Nephron progenitor cell (in vitro differentiated cells): ENCODE measurements at places on chromosomes 4 and X.

DNA sequence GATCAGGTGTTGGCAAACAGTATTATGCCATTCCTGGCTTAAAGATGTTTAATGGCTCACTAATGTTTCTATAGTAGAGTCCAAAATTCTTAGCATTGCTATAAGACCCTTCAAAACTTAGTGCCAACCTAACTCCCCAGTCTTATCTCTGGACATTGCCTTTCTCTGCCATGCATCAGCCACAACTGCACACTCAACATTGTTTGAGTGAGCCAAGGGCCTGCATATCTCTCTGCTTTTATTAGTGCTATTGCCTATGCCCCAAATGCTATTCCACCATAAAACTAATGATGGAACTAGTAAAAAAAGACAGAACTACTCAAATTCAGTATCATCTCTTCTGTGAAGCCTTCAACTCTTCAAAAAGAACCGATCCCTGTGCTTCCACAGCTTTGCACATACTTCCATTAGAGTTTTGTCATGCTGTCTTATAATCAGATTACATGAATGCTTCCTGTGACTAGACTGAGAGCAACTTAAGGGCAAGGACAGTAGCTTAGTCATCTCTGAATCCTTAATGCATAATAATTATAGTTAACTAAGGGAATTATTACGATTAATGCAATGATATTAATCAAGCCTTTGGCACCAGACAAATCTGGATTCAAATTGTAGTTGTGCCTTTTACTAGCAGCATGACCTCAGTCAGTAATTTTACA, 53.7 kb downstream of the CHM start:
- H3K27me3 ChIP-seq: no peaks in the 10 kb centered on the region
- peak overlapping the region; percentile 5 for H3K4me3 ChIP-seq
- peaks cover 48% of the 10 kb centered on the region for H3K4me1 ChIP-seq
- peak overlapping the region; percentile 46 for H3K27ac ChIP-seq
- no peak for DNase-seq
- peaks cover 25% of the 10 kb centered on the region for H3K36me3 ChIP-seq

GRCh38 chrX:105803891-105804290, 18.4 kb upstream of the NRK start:
- H3K27me3 ChIP-seq: no peaks in the 10 kb centered on the region
- no peak overlapping the region for H3K27ac ChIP-seq
- H3K4me3 ChIP-seq: no peak overlapping the region
- DNase-seq: no peak
- no peaks in the 10 kb centered on the region for H3K36me3 ChIP-seq
- no peaks in the 10 kb centered on the region for H3K4me1 ChIP-seq

DNA sequence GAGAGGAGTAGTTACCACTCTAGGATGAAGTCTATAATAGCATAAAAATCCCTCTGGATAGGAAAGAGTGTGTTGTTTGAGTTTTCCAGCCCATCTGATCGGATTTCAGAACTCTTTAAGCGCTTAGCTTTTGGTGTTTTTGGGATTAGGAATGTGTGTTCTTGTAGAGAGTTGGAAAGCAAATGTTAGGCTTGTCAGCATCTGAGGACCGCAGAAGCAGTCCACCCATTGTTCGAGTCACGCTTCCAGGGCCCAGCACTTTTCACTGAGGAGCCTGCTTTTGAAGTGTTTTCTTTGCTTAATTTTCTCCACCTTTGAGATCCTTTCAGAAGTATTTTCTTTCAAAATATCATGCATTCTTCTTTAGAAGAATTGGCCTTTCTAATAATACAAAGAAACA, 306.2 kb downstream of the TENM3 start:
- no peaks in the 10 kb centered on the region for H3K27me3 ChIP-seq
- peaks cover 9% of the 10 kb centered on the region for H3K36me3 ChIP-seq
- H3K4me3 ChIP-seq: no peak overlapping the region

DNA sequence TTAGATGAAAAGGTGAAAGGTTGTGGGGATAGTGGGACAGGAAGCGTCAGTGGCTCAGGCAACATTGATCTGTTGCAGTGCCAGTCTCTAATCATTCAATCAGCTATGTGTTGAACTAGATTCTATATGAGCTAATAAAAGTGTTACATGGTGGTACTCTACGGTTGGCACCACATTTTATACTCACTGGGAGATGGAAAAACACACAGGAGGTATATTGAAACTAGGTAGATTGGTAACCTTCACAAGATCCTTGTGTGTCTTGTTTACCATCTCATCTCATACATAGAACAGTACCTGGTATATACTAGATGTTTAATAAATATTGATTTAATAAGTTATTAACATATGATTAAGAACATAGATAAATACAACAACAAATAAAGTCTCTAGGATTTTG, 152.7 kb downstream of the NAA11 start:
- peaks cover 5% of the 10 kb centered on the region for H3K27me3 ChIP-seq
- no peaks in the 10 kb centered on the region for H3K4me1 ChIP-seq
- no peaks in the 10 kb centered on the region for H3K36me3 ChIP-seq
- H3K4me3 ChIP-seq: no peak overlapping the region
- H3K27ac ChIP-seq: no peak overlapping the region

GRCh38 chr4:38601244-38601915, 62.6 kb upstream of the KLF3 start:
- H3K36me3 ChIP-seq: peaks cover 18% of the 10 kb centered on the region
- DNase-seq: no peak
- no peak overlapping the region for H3K4me3 ChIP-seq
- H3K27me3 ChIP-seq: no peaks in the 10 kb centered on the region

GRCh38 chr4:138507522-138507921, 265.4 kb upstream of the SLC7A11 start:
- DNase-seq: no peak
- no peak overlapping the region for H3K4me3 ChIP-seq
- no peaks in the 10 kb centered on the region for H3K4me1 ChIP-seq
- no peak overlapping the region for H3K27ac ChIP-seq
- no peaks in the 10 kb centered on the region for H3K36me3 ChIP-seq

DNA sequence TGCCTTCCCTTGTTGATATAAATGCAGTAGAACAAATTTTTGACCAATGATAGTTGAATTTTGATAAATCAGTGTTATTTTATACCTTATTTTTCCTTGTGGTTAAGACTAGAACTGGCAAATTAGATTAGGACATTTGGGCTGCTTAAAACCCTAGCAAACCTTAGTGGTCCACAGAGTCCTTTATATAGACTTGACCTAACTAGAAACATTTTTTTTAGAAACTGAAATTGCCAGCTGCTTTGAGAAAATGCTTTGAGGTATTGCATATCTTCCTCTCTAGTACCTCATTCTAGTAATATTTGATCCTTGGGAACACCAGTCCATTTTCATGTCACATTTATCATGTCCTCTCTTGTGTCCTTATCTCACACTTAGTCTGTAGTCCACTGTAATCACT, 580.3 kb downstream of the FSTL5 start:
- H3K27me3 ChIP-seq: peaks cover 7% of the 10 kb centered on the region
- no peaks in the 10 kb centered on the region for H3K4me1 ChIP-seq
- H3K36me3 ChIP-seq: no peaks in the 10 kb centered on the region
- no peak for DNase-seq
- H3K27ac ChIP-seq: no peak overlapping the region

GRCh38 chr4:13992041-13992440, 364.5 kb upstream of the BOD1L1 start:
- no peaks in the 10 kb centered on the region for H3K27me3 ChIP-seq
- no peak for DNase-seq
- no peak overlapping the region for H3K4me3 ChIP-seq
- H3K4me1 ChIP-seq: peaks cover 16% of the 10 kb centered on the region

DNA sequence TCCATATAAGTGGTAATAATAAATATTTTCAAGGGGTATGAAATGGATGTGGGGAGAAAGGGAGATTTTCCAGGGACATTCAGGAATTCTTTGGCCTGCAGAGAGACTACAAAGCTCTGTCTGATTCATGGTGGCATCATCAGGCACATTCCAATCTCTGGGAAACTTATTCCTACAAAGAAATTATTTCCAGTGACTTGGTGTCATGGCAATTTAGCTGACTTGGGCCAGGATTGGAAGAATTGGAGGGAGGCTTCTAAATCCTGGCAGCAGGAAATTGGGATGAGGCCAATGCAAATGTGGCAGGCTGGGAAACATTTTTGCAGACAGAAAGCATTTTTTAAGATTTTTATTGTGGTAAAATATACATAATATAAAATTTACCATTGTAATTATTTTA, 204.6 kb downstream of the RTL9 start:
- no peak overlapping the region for H3K4me3 ChIP-seq
- peaks cover under 1% of the 10 kb centered on the region for H3K4me1 ChIP-seq
- no peak overlapping the region for H3K27ac ChIP-seq
- DNase-seq: no peak
- H3K27me3 ChIP-seq: no peaks in the 10 kb centered on the region

DNA sequence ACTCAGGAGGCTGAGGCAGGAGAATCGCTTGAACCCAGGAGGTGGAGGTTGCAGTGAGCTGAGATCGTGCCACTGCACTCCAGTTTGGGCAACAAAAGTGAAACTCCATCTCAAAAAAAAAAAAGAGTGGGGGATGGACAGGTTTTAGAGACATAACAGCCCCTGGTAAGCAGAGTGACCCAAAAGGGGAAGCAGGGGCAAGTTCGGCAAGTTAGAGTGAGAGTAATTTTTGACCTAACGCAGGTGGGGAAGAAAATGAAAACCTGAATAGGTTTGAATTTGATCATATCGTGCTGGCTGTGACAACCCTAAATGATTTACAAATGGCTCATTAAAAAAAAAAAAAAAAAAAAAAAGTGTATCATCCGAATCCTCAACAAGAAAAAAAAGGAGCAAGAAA, 25.7 kb upstream of the TMEM131L start:
- H3K4me1 ChIP-seq: no peaks in the 10 kb centered on the region
- no peak overlapping the region for H3K4me3 ChIP-seq
- H3K27me3 ChIP-seq: no peaks in the 10 kb centered on the region

GRCh38 chr4:71944956-71945355, 86.8 kb upstream of the NPFFR2 start:
- no peak for DNase-seq
- H3K4me3 ChIP-seq: no peak overlapping the region
- no peaks in the 10 kb centered on the region for H3K4me1 ChIP-seq
- no peak overlapping the region for H3K27ac ChIP-seq
- H3K27me3 ChIP-seq: no peaks in the 10 kb centered on the region

DNA sequence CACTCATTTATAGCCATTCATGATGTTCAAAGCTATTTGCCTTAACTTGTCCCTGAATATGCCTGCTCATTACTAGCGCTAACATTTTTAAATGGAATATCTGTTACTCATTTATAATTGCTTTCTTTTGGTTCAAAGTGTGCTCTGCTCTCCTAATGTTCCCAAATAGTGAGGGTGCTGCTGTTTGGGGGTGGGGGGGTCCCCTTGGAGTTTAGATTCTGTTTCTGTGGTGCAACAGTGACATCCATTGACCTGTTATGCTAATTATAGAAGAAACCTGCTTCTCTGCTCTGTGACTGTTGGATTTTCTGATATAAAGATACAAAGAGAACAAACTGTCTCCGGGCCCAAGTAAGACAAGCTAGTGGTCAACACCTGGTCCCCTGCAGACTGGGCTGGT, 222.4 kb downstream of the SHROOM3 start:
- H3K27me3 ChIP-seq: peaks cover 8% of the 10 kb centered on the region
- H3K4me1 ChIP-seq: peaks cover 18% of the 10 kb centered on the region
- no peak for DNase-seq
- H3K27ac ChIP-seq: peak overlapping the region; percentile 67
- no peak overlapping the region for H3K4me3 ChIP-seq

- H3K27ac ChIP-seq: no peak overlapping the region
- H3K36me3 ChIP-seq: peaks cover 19% of the 10 kb centered on the region
- H3K4me3 ChIP-seq: no peak overlapping the region
- H3K4me1 ChIP-seq: peaks cover 4% of the 10 kb centered on the region
- H3K27me3 ChIP-seq: no peaks in the 10 kb centered on the region
Measured at GRCh38 chr4:159134429-159134828, 31.6 kb downstream of the RAPGEF2 start.

- H3K36me3 ChIP-seq: no peaks in the 10 kb centered on the region
- no peak overlapping the region for H3K4me3 ChIP-seq
- no peak overlapping the region for H3K27ac ChIP-seq
- H3K27me3 ChIP-seq: peaks cover 2% of the 10 kb centered on the region
- DNase-seq: no peak
Measured at GRCh38 chrX:97167333-97167732, 283.6 kb downstream of the RPA4 start.

GRCh38 chr4:61202638-61203435, 2.7 kb downstream of the ADGRL3 start:
- H3K27me3 ChIP-seq: peaks cover 32% of the 10 kb centered on the region
- H3K4me1 ChIP-seq: peaks cover 33% of the 10 kb centered on the region
- peak overlapping the region; percentile 98 for H3K4me3 ChIP-seq
- H3K36me3 ChIP-seq: no peaks in the 10 kb centered on the region
- peak; percentile 42 for DNase-seq

DNA sequence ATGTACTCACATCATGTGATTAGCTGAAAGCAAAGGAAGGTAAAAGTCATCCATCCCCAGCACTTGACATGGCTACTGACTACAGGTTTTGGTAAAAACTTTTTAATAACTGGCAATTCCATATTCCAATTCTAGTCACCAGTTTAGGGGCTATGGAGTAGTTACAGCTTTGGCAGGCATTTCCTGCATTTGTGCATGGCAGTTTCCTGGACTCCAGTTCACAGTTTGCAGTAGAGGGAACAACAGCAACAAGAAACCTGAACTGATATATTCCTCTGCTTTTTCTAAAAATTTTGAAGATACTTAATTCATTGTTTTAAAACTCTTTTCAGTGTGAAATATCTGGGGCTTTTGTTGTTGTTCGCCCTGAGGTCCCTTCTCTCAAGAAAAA, 184.3 kb downstream of the PPP3CA start:
- DNase-seq: no peak
- no peak overlapping the region for H3K27ac ChIP-seq
- H3K4me3 ChIP-seq: no peak overlapping the region
- no peaks in the 10 kb centered on the region for H3K27me3 ChIP-seq
- H3K4me1 ChIP-seq: peaks cover 5% of the 10 kb centered on the region

DNA sequence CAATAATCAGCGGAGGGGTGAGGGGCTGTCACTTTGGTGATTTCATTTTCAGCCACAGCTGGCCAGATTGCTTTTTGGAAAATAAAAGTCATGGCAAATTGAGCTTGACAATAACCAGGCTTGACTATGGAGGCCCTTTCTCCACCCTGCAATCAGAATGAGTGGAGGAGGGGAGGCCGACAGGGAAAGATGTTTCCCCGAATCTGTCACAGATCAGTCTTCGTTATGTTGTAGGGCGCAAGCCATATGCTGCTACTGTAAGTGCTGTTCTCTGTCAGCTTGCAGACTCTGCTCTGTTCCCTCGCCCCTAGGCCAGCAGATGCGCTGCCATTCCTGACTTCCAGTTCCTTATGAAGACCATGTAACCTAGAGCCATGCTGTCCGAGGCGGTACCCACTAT, 114.1 kb downstream of the MGST2 start:
- H3K27me3 ChIP-seq: no peaks in the 10 kb centered on the region
- no peak for DNase-seq
- peaks cover 69% of the 10 kb centered on the region for H3K4me1 ChIP-seq
- H3K27ac ChIP-seq: peak overlapping the region; percentile 29
- H3K4me3 ChIP-seq: no peak overlapping the region

DNA sequence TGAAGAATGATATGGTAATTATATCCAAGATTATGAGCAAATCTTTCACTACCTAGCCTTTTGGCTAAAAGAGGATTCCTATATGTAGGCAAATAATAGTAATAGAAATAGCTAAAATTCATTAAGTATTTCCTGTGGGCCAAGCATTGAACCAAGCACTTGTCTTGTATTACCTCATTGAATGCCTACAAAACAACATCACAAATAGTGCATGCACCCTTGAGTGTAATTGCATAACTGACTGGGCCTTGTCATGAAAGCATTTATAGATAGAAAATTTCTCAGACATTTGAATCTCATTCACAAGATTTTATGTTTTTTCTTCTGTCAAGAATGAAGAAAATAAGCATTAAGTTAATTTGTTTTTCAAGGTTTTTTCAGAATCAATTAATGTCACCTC, 3.9 kb upstream of the HPGDS start:
- H3K36me3 ChIP-seq: no peaks in the 10 kb centered on the region
- no peak for DNase-seq
- H3K4me3 ChIP-seq: no peak overlapping the region
- H3K27ac ChIP-seq: no peak overlapping the region
- H3K4me1 ChIP-seq: no peaks in the 10 kb centered on the region
